Omental fat pad (tissue), 4 donors: ENCODE measurements at places on chromosomes 3 and 15. TPM values are rescaled to one million over a fixed set of nuclear protein-coding genes. Genes with fewer than 3 reads are reported as not detected.

GRCh38 chr3:159987291-159987711 is 1.3 kb upstream of the IL12A start:
- DNase-seq, result no peak

DNA sequence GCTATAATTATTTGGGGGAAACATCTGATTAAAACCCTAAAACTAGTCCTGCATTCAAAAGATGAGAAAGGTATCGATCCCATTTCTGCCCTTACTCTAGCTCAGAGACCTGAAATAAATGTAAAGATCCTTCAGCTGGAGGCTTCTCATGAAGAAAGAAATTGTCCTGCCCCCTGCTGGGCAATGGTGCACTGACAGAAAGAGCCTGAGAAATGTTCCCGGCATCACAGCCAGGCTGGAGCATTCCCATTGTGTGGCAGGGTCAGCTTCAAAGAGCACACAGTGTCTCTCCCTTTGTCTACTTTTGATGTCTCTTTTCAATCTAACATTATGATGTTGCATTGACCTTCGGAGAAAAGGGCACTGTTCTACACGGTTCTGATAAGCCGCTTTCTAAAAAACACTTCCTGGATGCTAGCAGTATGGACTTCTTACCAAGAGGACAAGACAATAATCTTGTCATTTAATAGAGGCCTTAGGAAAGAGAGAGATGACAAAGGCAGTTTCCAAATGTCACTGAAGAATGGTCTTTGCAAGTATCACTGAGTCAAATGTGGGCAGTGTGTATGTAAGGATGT is 287.5 kb downstream of the MAGI1 start:
- no peak for DNase-seq

DNA sequence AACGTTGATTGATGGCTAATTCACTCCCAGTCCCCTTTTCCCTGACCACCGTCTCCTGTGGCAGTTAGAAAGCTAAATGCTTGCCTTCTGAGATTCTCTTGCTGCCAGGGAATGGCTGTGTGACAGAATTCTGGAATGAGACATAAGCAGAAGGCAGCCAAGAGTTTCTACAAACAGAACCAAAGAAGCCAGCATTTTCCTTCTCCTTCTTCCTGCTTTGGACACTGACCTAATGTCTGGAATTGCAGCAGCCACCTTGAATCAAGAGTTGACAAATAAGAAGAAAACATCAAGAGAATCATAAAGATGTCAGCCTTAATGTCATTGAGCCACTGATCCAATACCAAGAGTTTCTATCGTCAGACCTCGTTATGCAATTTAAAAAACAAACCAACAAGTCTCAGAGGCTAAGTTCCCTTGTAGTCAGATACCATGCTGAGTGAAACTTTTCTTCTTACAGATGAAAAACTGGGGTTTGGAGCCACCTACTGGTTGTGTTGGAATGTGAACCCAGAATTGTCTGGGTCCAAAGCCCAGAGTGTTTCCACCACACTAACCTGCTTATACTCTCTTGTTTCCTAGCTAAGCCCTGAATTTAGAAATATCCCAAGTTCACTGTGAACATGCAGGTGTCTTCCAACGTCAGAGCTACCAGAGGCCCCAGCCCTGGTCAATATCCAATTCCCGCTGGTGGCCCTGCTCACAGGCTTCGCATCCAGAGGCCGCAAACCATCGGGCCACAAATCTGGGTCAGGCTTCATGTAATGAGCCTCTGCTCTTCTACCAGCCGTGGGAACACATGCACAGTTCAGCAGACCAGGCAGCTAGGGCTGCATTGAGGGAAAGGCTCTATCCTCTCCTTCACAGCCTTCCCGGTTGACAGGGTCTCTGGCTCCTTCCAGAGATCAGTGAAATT is 42.5 kb downstream of the MCF2L2 start:
- no peak for DNase-seq

DNA sequence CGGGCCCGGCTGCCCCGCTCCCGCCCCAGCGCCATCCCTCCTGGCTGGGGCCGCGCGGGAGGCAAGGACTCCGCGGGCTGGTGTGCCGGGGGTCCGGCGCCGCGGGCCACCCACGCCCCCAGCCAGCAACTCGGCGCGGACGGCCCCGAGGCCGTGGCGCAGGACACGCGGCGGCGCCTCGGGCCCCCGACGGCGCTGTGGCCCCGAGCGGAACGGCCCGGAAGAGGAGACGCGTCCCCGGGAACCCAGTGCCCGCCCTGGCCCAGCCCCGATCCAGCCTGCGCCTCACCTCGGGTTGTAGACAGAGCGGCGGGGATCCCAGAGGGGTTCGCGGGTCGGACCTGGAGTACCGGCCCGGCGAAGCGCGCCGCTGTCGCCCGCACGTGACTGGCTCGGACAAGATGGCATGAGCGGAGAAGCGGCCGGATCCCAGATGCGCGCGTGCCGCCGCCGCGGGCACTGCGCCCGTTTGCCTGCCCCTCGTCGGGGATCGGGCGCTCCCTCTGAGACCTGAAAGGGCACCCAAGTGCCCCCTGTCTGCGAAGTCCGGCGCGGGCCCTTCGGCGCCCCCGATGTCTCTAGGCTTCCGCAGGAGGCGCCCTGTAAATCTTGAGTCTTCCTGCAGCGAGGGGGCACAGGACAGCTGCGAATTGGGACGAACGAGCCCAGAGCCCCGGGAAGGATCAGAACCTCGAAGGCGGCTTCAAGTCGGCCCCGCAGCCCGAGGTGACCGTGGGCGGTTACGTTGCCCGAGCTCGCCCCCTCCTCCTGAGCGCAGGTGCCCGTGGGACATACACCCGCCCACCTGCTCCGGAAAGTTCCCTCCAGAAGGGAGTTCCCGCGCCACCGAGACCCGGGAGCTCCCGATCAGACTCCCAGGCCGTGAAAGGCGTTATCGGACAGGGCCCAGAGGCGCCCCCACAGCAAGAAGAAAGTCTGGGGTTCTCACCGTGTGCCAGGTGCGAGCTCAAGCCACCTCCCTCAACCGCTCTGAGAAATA is 598 bp upstream of the SFMBT1 start:
- DNase-seq, result no peak

- DNase-seq, result no peak
Observed at GRCh38 chr15:53539878-53540277, 219.6 kb downstream of the WDR72 start.

DNA sequence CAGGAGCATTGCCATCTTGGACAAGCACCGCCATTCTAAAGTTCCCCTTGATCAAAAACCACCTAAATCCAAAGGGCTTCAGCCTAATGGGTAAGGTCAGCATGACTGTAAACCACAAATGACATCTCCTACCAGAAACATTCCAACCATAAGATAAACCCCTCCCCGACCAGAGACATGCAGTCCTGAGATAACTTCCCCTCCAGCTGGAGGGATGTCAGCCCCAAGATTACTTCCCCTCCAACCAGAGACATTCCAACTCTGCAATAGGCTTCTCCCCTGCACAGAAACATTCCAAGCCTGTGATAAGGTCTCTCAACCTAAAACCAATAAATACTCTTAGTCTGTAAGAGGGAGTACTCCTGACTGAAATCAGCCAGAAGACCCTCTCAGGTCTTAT is 62.7 kb upstream of the DNAJC19 start:
- no peak for DNase-seq

DNA sequence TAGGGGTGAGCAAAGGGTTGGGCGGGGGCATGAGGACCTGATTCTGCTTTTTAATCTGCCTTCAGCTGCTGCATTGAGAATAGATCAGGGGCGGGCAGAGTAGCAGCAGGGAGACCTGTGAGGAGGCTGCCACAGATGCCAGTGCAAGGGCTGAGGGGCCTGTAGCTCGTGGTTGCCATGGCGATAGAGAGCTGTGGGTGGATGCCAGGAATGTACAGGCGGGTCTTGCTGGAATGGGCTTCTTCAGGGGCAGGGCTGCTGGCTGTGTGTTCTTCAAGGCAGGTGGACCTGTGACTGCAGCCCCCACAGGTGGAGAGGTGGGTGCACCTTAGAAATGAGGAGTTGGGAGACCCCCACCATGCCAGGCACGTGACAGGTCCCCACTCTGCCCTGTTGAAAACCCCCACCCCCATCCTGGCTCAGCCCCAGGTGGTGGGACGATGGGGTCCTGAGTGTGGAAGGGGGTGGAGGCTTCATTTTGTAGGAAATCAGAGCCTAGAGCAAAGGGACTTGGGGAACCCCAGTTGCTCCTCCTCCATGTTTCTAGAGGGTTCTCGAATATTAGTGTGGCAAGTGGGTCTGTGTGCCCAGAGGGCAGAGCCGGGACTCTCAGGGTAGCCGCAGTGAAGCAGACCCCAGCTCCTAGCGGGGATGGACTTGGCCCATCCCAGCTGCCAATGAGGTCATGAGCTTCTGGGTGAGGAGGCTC is 38.3 kb downstream of the SLC6A6 start:
- no peak for DNase-seq

- no peak for DNase-seq
Observed at GRCh38 chr3:14199641-14200040, 21.0 kb downstream of the LSM3 start.

GRCh38 chr15:40558952-40559742 is 5.7 kb downstream of the CCDC32 start:
- DNase-seq, result no peak

GRCh38 chr3:146803745-146804144 is 198.6 kb upstream of the PLSCR5 start:
- no peak for DNase-seq

DNA sequence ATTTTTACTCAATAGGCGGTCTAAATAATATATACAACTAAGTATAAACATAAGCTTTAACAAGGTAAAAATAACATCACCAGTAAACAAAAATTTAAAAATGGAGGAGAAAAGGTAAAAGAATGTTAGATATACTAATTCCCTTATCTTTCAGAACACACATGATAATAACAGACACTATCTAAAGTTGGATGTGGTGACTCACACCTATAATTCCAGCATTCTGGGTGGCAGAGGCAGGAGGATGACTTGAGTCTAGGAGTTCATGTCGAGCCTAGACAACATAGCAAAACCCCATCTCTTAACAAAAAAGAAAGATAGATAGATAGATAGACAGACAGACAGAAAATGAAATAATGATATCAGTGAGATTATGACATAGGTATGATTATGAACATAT is 85.1 kb downstream of the STAG1 start:
- no peak for DNase-seq

FGF12 gene
- 2.8 TPM for total RNA-seq

MYO1E gene
- 35.7 TPM for total RNA-seq

EFHB gene
- total RNA-seq, result not detected
